ENCODE measurements at places on chromosomes 16 and 17. TPM values are rescaled to one million over a fixed set of nuclear protein-coding genes. Genes with fewer than 3 reads are reported as not detected.

- DNase-seq: no peak
These were observed 11.9 kb downstream of the C16orf86 start for GRCh38 chr16:67678354-67679023.

DNA sequence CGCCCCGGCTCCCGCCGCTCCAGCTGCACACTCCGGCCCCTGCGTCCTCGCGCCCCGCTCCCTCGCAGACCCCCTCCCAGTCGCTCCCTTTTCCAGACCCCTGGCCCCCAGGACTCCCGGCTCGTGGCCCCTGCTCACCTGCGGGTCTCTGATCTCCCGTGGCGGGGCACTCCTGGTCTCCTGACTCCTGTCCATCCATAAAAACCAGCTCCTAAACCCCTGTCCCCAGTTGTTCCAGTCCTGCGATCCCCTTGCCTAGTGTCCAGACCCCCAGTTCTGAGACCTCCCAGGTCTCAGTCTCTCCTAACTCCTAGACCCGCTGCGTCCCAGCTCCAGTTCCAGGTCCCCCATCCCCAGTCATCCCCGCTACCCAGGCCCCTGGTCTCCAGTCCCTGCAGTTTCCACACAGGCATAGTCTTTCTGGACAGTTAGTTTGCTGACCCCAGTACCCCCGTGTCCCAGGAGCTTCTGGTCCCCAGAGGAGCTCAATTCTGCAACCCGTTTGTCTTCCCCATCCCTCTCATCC is 379 bp downstream of the SNX29 start:
- no peak for DNase-seq

DNA sequence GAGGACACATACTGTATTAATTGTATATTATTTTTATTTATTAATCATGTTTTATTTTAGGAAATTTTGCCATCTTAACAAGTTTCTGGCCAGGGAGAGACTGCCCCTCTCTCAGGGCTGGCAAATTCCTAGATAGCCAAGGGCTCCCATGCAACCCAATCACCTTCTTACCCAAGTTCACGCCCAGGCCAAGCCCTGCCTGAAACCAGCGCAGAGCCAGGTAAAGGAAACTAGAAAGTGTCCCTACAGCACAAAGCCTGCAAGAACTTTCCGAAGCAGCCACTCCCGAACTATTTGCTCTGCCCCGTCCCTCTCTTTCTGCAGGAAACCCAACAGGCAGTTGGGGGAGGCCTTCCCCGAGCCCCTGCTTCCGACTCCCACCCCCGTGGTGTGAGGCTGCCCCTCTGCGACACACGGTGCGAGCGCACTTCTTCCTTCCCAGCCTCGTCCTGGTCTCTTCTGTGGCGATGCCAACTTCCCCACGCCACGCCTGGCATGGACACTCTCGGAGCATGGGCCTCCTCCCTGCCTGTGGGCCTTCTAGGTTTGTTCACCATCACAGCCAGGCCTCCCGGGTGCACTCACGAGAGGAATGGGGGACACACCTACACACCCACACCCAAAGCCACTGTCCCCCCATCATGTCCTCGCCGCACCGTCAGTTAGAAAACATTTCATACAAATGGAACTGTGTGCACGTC is 100.4 kb downstream of the ZNF778 start:
- DNase-seq: no peak

Gene FBXW10
- 0.13 TPM for polyA plus RNA-seq

Gene KRT16
- polyA plus RNA-seq: not detected

Gene SCARF1
- 7.1 TPM for polyA plus RNA-seq

Gene DNAH9
- 0.52 TPM for polyA plus RNA-seq
